ENCODE measurements at places on chromosomes 4 and X. TPM values are rescaled to one million over a fixed set of nuclear protein-coding genes. Genes with fewer than 3 reads are reported as not detected.

GRCh38 chrX:135346975-135347374 lies 37.7 kb downstream of the ETDC start:
- no peak for DNase-seq

The CEP135 gene
- 13.3 TPM for polyA plus RNA-seq

The NMU gene
- polyA plus RNA-seq = 11.6 TPM

The CENPVL1 gene
- polyA plus RNA-seq = 0.27 TPM

Measured in right renal pelvis (tissue), 4 donors.